Adipocyte (in vitro differentiated cells): ENCODE measurements at places on chromosomes 5 and 9.
A peak's percentile ranks its signal among the peaks of the same experiment; 100 is the strongest.

- peak; percentile 4 for DNase-seq
Observed at GRCh38 chr5:91690921-91691320, 307.8 kb upstream of the ARRDC3 start.

DNA sequence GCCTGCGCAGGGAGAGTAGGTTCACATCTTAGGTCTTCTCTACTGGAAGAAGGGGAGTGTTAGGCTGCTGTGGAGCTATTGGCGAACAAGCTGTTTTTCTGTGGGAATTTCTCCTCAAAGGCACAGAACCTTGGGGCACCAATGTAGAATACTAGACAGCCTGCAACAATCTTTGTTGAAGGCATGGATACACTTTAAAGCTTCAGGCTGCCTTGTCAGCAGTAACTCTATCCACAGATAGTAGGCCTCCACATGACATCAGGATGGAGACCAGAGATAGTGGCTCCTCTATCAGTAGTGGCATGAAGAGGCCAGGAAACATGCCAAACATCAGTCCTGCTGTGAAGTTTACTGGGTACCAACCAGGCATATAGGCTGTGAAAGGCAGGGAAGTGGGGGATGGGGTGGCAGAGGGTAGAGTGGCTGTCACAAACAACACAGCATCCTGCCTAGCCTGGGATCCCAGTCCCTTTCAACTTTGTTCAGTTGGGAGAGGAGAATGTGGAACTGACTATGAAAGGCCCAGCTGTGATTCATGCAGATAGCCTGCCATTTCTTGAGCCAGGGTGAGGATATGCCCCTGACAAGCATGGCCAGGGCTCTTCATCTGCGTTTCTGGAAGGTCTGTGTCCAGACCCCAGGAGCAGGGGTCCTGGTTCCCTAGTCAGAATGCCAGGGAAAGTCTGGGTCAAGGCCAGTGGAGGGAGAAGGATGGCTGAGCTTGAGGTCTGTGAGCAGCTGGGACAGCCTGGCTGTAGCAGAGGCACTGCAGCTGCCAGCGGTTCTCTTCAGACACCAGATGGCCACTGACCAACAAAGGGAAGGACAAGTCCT is 1.0 kb upstream of the HK3 start:
- no peak for DNase-seq

DNA sequence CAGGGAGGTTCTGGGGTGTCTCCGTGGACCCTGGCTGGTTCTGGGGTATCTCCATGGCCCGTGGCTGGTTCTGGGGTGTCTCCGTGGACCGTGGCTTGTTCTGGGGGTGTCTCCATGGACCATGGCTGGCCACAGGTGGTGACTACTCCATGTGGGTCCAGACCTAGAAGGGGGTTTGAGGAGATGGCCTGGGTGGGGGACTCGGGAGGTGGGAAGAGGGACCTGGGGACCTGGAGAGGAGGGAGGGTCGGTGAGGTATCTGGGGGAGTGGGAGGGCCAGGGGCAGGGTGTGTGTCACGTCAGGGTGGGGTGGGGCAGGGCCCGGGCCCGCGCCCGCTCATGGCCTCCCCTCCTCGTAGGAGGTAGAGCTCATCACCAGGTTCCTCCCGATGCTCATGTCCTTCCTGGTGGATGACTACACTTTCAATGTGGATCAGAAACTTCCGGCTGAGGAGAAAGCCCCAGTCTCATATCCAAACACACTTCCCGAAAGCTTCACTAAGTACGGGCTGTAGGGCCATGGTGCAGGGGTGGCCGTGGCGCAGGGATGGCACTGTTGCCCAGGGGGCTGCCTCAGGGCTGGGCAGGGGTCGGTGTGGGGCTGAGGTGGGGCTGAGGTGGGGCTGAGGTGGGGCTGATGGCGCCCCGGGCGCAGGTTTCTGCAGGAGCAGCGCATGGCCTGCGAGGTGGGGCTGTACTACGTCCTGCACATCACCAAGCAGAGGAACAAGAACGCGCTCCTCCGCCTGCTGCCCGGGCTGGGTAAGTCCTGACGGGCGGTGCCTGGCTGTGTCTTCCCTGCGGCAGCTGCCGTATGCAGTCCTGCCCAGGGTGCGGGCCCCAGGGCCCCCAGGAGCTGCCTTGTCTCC is 10.7 kb upstream of the TOR4A start:
- no peak for DNase-seq

DNA sequence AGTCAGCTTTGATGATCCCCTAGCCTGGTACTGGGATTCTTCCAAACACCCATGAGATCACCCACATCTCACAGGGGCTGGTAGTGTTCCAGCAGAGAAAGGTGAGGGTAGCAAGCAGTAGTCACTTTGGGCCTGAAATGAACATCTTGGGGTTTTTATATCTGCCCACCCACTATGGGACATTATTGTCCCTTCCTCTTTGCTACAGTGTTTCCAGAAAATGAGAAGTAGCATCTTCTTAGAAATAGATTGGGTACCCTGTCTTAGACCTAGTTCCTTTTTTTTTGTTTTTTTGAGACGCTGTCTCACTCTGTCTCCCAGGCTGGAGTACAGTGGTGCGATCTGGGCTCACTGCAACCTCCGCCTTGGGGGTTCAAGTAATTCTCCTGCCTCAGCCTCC is 249.2 kb upstream of the ANKRD55 start:
- DNase-seq = no peak
